ENCODE measurements at places on chromosomes 3 and 15.

GRCh38 chr15:100073982-100074381 lies 267.8 kb downstream of the ADAMTS17 start:
- no peak for DNase-seq

DNA sequence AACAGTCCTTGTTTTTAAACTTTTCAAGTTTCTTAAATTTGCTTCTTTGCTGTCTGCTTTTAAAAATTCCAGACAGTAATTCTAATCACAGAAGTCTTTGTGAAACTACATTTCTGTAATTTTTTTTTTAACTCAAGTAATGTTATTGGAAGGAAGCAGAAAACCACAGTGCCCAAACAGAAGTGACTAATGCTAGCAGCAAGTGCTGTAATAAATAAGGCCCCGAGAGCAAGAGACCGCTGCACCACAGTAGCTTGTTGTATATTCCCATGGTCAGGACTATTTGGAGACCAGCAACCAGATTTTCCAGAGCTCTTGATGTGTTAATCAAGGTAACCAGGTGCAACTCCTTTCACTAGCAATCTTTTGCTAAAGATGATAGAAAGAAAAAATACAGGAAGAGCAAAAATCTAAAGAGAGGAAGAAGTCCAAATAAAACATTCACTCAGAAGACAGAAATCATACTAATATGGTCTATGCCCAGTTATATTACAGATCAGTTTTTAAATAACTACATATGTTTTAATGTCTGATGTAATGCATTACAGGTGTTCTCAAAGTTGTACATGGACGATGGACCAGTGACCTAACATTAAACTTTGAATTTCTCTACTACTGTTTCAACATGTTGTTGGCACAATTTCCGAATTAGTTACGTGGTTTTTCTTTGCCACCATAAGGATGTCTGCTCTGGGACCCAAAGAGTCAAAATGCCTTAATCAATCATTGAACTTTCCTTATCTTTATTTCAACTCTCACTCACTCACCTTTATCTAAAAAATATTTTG lies 36.4 kb downstream of the WWTR1 start:
- no peak for DNase-seq

DNA sequence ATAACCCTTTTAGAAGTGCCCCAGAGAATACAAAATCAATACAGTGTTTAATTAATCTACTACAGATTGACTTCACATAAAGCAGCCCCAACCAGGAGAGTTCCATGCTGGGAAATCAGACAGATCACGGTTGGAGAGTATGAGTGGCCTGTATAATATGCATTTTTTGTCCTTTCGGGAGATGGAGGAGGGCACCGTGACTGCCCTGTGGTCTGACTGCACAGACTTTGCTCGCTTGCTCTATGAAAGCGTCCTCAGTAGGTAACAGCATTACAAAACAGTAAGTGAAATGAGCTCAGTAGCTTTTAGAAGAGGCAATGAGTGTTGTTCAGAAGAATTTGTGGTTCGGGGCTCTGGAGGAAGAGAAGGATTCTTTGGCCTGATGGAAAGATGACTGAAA lies 34.2 kb upstream of the SKIL start:
- DNase-seq, result no peak

DNA sequence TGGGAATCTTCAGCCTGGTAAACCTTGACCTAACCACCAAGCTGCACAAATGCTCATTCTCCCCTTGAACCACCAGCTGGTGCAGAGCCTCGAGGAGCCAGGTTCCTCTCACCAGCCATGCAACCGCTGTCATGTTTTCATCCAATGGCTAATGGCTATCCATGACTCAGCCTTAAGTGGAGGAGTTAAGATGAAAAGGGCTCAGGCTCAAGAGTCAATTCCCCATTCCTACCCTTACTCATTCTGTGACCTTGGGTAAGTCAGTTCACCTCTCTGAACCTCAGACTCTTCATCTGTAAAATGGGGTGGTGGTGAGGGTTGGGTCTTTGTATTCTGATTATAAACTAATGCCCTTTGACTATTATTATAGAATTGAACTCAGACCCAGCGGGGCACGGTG lies 515.6 kb downstream of the SHQ1 start:
- DNase-seq, result no peak

GRCh38 chr3:78347176-78347575 lies 1307.3 kb downstream of the ROBO2 start:
- DNase-seq, result no peak

DNA sequence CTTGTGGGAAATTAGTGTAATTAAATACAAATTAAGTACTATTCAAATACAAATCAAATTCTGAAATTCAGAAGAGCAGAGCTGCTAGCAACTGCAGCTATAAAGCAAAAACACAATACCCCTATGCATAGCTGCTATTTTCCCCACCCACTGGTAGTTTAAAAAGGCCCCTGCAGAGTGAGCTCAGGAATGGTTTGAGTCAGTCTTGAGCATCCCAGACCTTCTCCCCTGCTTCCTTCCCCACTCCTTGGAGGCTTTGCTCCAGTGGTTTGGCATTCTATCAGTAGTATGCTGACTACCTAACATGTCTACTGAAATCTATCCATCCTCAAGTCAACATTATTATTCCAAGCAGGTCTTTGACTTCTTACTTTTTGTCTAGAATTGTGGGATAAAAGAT lies 53.0 kb downstream of the EFHB start:
- no peak for DNase-seq

GRCh38 chr15:36372968-36373367 lies 206.5 kb upstream of the CDIN1 start:
- no peak for DNase-seq

DNA sequence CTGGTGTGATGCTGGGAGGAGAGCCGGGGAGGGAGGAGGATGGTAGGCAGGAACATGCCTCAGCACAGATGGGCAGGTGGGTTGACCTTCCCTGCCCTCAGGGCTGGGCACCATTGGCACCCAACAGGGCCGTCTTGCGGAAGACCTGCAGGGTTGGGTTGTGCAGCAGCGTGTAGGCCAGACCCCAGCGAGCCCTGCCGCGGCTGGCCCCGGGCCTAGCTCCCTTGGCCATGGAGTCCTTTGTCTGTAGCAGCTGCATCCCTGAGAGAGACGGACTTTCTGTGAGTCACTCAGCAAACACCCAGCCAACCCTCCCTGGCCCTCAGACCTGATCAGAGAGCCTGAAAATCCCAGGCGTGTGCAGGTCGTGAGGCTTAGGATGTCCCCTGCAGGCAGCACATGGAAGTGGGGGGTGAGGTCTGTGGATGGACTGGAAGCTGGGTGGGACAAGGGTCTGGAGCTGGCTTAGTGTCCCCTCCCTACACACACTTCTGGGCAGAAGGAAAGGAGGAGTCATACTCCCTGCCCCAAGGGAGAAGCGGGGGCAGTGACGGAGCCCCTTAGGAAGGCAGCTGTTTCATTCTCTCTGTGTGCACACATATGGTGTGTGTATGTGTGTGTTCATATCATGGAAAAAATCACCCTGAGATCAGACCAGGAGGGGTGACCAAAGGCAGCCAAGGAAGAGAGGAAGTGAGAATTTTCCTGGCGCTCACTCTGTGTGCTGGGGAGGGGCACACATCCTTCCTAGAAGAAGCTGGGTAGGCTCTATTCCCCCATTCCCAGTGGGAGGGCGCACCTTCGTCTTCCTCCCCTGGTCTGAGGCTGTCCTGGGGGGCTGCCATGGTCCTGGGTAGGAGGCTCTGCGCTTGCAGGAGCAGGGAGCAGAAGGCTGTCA lies 6.7 kb downstream of the ISLR start:
- no peak for DNase-seq

- no peak for DNase-seq
These were observed 23.8 kb downstream of the MEX3B start for GRCh38 chr15:82021992-82022391.

GRCh38 chr15:89556413-89557262 lies 18.6 kb upstream of the TICRR start:
- DNase-seq, result peak; percentile 19

DNA sequence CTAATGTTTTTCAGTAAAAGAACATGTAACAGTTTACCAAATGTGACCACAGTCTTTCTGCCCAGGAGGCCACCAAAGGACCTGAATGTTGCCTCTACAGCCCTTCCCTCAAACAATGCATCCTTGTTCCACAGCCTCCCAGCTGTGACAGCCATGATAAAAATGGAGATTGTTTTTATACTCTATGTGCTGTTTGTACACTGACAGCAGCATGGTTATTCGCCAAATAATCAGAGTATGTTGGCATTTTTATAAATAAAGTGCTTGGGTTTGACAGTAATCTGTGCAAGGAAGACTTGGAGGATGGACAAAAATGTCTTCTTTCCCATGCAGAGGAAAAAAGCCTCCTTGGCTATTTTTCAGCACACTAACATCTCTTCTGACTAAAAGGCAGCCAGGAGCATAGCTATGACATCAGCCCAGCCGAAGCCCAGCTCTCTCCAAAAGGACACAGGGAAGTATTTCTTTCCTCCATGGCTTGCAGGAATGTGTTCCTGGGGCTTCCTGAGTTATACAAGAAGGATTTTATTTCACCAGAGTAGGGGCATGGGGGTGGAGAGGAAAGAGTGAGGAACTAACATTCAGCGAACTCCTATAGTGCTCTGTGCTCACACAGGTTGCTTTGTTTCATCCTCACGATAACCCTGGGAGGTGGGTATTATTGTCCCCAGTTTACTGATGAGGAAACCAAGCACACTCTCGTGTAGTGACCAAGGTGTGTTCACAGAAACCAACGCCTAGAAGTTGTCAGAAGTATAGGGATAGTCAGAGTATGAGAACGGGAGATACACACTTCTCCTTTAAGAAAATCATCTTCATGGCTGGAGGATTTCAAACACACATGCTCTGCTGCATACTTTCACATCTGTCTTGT lies 339.7 kb downstream of the MECOM start:
- DNase-seq, result no peak

Measured in stimulated activated CD4-positive, alpha-beta T cell treated with anti-CD3 and anti-CD28 coated beads, Interleukin-4, amount 100 ng/mL, for 4 hours (primary cell).